ENCODE measurements at places on chromosomes 7 and 10. TPM values are rescaled to one million over a fixed set of nuclear protein-coding genes. Genes with fewer than 3 reads are reported as not detected.

FGL2 gene
- total RNA-seq = not detected

VSIR gene
- 18.5 TPM for total RNA-seq

MEOX2 gene
- total RNA-seq = not detected

DNA sequence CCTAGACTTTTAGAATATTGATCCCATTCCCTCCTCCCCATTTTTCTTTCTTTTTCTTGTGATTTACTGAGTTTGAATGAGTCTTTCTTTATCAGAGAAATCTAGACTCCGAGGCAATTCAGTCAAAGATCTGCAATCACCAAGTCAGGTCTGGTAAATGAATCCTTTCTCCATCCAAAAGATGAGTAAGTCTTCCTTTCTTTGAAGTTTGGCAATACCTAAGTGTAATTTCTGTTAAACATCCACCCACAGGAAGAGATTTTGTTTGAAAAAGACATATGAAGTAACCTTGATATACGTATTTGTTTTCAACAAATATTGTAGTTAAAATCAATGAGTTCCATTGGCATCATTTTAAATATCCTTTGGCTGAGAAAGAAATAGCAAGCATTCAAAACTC is 58.3 kb downstream of the SLC39A12 start:
- H3K36me3 ChIP-seq = no peaks in the 10 kb centered on the region
- H3K27ac ChIP-seq = no peak overlapping the region
- DNase-seq = no peak
- no peak overlapping the region for H3K4me3 ChIP-seq

GRCh38 chr7:133297093-133297492 is 44.2 kb downstream of the EXOC4 start:
- no peak overlapping the region for H3K4me3 ChIP-seq
- no peaks in the 10 kb centered on the region for H3K36me3 ChIP-seq
- no peaks in the 10 kb centered on the region for H3K4me1 ChIP-seq
- no peak overlapping the region for H3K27ac ChIP-seq
- H3K27me3 ChIP-seq = no peaks in the 10 kb centered on the region
- DNase-seq = no peak

DNA sequence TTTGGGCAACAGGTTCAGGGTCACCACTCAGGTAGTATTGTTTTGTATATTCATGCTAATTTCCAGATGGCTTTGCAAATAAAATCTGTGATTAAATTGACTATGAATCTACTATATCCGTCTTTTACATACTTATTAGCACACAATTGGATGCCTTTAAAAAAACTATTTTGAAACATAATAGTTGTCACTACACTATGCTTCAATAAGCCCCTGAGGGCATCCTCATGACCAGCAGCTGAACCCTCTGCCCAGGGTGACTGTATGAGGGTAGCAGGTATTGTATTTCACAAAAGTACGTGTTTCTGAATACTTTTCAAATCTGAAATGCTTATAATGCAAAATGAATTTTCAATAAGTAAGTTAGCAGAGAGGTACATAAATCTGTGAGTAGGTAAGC is 97.3 kb downstream of the DNAH11 start:
- H3K4me3 ChIP-seq = no peak overlapping the region
- no peaks in the 10 kb centered on the region for H3K4me1 ChIP-seq
- 0 out of 2 replicates have a peak, but pooled peaks cover 3% of the 10 kb centered on the region for H3K27me3 ChIP-seq
- DNase-seq = no peak

GRCh38 chr7:94237417-94237816 is 157.3 kb upstream of the COL1A2 start:
- no peaks in the 10 kb centered on the region for H3K27me3 ChIP-seq
- no peaks in the 10 kb centered on the region for H3K36me3 ChIP-seq
- no peak overlapping the region for H3K27ac ChIP-seq
- DNase-seq = no peak

DNA sequence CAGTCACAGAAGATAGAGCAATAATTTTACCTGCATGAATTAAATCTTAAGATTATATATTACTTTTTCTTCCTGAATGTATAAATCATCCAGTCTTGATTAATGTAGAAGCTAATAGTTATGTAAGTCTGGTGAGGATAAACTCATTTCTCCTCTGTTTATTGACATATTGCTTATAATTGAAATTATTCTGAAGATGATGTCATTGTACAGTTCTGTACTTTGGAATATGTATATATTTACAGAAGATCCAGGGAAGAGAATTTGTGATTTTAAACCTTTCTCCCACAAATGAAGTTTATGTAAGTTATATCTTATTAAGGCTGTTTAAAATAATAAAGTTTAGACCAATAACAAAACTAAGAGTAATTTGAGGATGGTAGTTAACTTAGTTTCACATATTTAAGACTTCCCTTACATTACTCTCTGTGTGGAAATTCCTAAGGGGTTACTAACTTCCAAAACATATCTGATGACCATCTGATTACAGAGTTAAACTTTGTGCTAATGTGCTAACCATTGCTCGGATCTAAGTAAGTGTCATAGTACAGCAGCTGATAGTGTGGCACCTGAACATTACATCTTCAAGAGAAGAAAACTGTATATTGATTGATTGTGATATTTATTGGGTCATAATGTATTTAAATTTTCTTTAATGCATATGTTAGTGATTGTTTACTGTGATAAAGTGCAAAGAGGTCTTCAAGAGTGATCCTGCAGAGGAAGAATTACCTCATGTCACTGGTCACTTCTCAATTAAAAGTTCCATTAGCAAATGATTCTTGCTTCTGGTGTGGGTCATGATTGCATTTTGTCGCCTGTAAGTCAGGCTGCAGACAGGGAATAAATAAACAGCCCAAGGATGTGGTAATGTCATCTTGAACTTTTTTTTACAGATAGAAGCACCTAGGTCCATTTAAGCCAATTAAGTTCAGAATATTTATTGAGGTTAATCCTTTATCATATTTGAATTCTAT is 96.9 kb downstream of the UBE3C start:
- no peak overlapping the region for H3K4me3 ChIP-seq
- no peak for DNase-seq
- H3K27ac ChIP-seq = no peak overlapping the region
- H3K4me1 ChIP-seq = no peaks in the 10 kb centered on the region
- peaks cover 36% of the 10 kb centered on the region for H3K36me3 ChIP-seq
- H3K27me3 ChIP-seq = no peaks in the 10 kb centered on the region

DNA sequence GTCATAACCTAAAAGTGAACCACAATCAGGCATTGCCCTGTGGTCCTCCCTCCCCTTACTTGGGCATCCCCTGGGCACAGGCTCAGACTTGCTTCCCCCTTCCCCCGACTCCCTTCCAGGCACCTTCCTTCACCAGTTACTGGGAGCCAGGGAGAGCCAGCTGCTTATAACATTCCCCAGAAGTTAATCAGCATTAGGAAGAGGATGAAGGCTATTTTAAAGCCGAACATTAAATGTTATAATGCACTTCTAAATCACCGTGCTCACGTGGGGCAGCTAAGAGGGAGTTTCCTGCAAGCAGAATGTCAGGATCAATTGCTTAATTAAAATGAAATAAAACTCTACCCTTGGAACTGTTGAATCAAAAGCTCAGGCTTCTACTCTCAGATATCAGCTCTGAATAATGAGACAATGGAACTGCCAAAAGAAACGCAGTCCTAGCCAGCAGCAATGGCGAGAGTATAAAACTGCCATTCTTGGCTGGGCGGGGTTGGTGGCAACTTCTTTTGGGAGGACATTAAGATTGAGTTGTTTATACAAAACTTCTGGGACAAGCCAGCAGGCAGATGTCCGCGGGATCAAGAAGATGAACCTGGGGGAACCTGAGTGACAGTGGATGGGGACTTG is 169.5 kb downstream of the FANK1 start:
- peaks cover 31% of the 10 kb centered on the region for H3K4me1 ChIP-seq
- H3K27me3 ChIP-seq = peaks cover 70% of the 10 kb centered on the region
- no peak overlapping the region for H3K27ac ChIP-seq
- H3K36me3 ChIP-seq = no peaks in the 10 kb centered on the region
- no peak for DNase-seq

DNA sequence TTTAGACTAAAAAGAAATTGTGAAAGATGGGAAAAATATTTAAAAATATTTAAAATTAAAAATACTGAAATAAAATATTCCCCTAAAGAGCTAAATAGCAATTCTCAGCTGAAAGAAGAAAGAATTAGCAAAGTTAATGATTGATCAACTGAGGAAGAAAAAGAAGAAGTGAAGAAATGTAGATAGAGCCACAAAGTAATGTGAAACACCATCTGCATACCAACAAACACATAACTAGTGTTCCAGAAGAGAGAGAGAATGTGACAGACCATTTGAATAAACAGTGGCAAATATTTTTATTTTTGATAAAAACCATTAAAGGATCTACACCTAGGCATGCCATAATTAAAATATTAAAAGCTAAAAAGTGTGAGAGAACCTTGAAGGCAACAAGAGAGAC is 784.5 kb upstream of the ZWINT start:
- H3K36me3 ChIP-seq = no peaks in the 10 kb centered on the region
- DNase-seq = no peak
- H3K4me1 ChIP-seq = no peaks in the 10 kb centered on the region
- H3K27ac ChIP-seq = no peak overlapping the region
- H3K4me3 ChIP-seq = no peak overlapping the region

DNA sequence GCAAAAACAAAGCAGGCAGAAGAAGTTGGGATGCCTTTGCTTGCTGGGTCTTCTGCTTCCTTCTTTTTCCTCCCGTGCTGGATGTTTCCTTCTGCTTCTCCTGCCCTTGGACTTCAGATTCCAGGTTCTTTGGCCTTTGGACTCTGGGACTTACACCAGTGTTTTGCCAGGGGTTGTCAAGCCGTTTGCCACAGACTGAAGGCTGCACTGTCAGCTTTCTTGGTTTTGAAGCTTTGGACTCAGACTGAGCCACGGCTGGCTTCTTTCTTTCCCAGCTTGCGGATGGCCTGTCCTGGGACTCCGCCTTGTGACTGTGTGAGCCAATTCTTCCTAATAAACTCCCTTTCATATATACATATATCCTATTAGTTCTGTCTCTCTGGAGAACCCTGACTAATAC is 11.3 kb upstream of the LCOR start:
- H3K4me1 ChIP-seq = peaks cover 6% of the 10 kb centered on the region
- no peak overlapping the region for H3K27ac ChIP-seq
- H3K27me3 ChIP-seq = no peaks in the 10 kb centered on the region
- H3K36me3 ChIP-seq = no peaks in the 10 kb centered on the region

GRCh38 chr7:52382731-52383130 is 652.7 kb upstream of the POM121L12 start:
- H3K36me3 ChIP-seq = no peaks in the 10 kb centered on the region
- no peaks in the 10 kb centered on the region for H3K27me3 ChIP-seq
- H3K4me3 ChIP-seq = no peak overlapping the region
- no peak overlapping the region for H3K27ac ChIP-seq
- no peak for DNase-seq

DNA sequence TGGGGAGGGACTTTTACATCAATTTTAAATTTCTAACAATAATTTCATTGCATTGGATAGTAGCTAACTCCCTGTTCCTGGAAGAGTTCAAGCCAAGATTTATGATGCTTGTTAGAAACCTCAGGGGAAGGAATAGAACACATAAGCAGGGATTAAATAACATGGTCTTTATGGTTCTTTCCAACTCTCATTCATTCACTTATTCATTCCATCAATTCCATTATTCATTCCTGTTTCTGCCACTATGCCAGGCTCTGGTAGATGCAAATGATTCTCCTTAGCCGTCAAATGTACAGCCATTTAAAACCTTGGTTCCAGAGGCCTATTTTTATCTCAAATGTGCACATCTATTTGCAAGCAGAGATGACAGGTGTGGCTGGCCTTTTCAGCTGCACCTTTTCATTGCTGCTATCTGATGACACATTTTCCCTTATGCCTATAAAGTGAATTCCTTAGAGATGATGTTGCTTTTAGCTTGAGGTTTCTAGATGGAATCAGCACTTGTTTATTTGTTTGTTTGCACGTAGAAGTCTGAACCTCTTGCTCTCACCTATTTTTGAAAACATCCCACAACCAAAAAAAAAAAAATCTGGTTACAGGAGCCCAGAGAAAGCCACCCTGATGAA is 205.7 kb upstream of the IGFBP3 start:
- no peaks in the 10 kb centered on the region for H3K36me3 ChIP-seq
- no peaks in the 10 kb centered on the region for H3K4me1 ChIP-seq
- H3K27me3 ChIP-seq = no peaks in the 10 kb centered on the region
- no peak overlapping the region for H3K4me3 ChIP-seq

GRCh38 chr10:110352930-110353243 is 48.2 kb upstream of the SMNDC1 start:
- no peaks in the 10 kb centered on the region for H3K36me3 ChIP-seq
- H3K4me3 ChIP-seq = peak overlapping the region; percentile 27
- peaks cover 43% of the 10 kb centered on the region for H3K4me1 ChIP-seq
- H3K27ac ChIP-seq = no peak overlapping the region
- H3K27me3 ChIP-seq = no peaks in the 10 kb centered on the region

GRCh38 chr7:80775482-80775881 is 137.0 kb downstream of the CD36 start:
- no peak overlapping the region for H3K4me3 ChIP-seq
- H3K36me3 ChIP-seq = no peaks in the 10 kb centered on the region
- H3K27ac ChIP-seq = no peak overlapping the region
- no peak for DNase-seq
- H3K4me1 ChIP-seq = peaks cover 40% of the 10 kb centered on the region

- H3K4me1 ChIP-seq = no peaks in the 10 kb centered on the region
- H3K36me3 ChIP-seq = no peaks in the 10 kb centered on the region
- no peak overlapping the region for H3K27ac ChIP-seq
- H3K4me3 ChIP-seq = no peak overlapping the region
- H3K27me3 ChIP-seq = no peaks in the 10 kb centered on the region
Observed at GRCh38 chr10:86311190-86311589, 55.4 kb downstream of the GRID1 start.

DNA sequence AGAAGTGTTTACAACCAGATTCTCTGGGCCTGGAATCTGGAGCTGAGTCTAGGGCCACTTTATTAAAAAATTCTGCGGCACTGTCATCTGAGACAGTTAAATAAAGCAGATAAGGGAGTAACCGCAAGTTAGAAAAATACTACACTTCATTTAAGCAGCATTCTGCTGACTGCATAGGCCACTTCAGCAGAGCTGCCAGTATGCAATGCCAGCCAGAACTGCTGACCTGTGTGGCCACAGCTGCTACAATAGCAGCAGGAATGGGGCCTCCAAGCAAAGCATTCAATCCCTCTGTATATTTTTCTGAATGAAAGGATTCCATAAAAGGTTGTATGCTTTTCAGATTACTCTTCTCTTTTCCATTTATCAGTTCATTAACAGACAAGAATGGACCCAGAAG is 136.0 kb downstream of the COL28A1 start:
- no peaks in the 10 kb centered on the region for H3K27me3 ChIP-seq
- no peak overlapping the region for H3K4me3 ChIP-seq
- no peak overlapping the region for H3K27ac ChIP-seq
- no peaks in the 10 kb centered on the region for H3K36me3 ChIP-seq
- DNase-seq = no peak
- H3K4me1 ChIP-seq = no peaks in the 10 kb centered on the region
